Sigmoid colon (tissue), 7 donors: ENCODE measurements at places on chromosomes 2 and 18. TPM values are rescaled to one million over a fixed set of nuclear protein-coding genes. Genes with fewer than 3 reads are reported as not detected.
A peak's percentile ranks its signal among the peaks of the same experiment; 100 is the strongest.

Gene LINC00305
- total RNA-seq: not detected

Gene SPC25
- total RNA-seq: not detected

Gene VWC2L
- not detected for total RNA-seq

DNA sequence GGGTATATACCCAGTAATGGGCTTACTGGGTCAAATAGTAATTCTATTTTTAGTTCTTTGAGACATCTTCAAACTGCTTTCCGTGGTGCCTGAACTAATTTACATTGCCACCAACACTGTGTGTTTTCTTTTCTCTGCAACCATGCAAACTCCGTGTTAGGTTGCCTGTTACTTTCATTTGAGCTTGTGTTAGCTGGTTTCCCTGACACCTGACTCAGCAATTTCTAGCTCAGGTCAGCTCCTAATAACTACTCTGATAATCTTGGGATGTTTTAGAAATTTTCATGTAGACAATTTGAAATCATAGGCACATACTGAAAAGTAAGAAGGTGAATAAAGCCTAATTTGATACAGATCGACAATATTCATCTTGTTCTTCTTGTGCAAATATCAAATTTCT lies 132.3 kb downstream of the ADCYAP1 start:
- H3K27me3 ChIP-seq: no peaks in the 10 kb centered on the region
- DNase-seq: no peak
- no peak overlapping the region for H3K27ac ChIP-seq
- H3K4me3 ChIP-seq: no peak overlapping the region
- no peaks in the 10 kb centered on the region for H3K36me3 ChIP-seq

DNA sequence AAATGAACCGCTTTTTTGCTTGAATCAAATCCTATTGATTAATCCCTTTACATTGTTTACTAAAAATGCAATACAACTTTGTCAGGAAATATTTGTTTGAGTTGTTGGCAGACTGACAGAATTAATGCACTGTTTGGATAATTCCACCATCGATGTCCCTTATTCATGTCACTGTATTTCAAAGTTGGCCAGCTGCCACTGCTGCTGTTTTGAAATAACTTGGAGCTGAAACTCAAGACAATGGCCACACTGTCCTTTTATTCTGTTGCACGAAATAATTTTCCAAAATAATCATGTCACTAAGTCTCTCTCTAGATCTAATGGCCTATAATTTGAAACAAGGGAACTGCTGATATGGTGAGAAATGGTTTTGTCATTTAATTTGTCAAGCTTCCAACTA lies 55.2 kb upstream of the PAX3 start:
- H3K36me3 ChIP-seq: no peaks in the 10 kb centered on the region
- H3K27me3 ChIP-seq: no peaks in the 10 kb centered on the region
- no peaks in the 10 kb centered on the region for H3K4me1 ChIP-seq
- no peak overlapping the region for H3K4me3 ChIP-seq
- no peak for DNase-seq

GRCh38 chr2:69917852-69918251 lies 2.9 kb downstream of the MXD1 start:
- H3K27me3 ChIP-seq: no peaks in the 10 kb centered on the region
- no peak for DNase-seq
- H3K27ac ChIP-seq: peak overlapping the region; percentile 38
- peaks cover 5% of the 10 kb centered on the region for H3K36me3 ChIP-seq
- H3K4me1 ChIP-seq: peaks cover 29% of the 10 kb centered on the region

DNA sequence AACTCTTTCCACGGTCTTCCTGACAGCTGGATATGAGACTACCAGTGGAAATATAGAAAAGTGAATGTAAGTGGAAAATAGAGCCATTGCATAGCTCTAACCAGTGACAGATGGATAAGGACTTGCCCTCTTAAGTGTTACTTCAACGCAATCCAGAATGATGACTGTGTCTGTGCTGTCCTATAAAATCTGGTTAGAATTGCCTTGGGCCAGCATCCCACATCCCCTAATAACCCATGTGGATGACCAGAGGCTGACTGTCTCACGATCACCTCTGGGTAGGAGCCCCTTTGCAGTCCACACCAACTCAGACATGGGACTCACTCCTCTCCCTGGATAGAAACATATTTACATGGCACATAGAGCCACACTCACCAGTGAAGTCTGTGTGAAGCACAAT lies 186.6 kb downstream of the C1D start:
- H3K4me1 ChIP-seq: no peaks in the 10 kb centered on the region
- DNase-seq: no peak
- H3K27me3 ChIP-seq: no peaks in the 10 kb centered on the region
- no peak overlapping the region for H3K27ac ChIP-seq

- no peak for DNase-seq
- H3K27ac ChIP-seq: no peak overlapping the region
- H3K4me1 ChIP-seq: no peaks in the 10 kb centered on the region
- no peaks in the 10 kb centered on the region for H3K27me3 ChIP-seq
- no peaks in the 10 kb centered on the region for H3K36me3 ChIP-seq
Observed at GRCh38 chr2:18999198-18999597, 359.2 kb downstream of the OSR1 start.

DNA sequence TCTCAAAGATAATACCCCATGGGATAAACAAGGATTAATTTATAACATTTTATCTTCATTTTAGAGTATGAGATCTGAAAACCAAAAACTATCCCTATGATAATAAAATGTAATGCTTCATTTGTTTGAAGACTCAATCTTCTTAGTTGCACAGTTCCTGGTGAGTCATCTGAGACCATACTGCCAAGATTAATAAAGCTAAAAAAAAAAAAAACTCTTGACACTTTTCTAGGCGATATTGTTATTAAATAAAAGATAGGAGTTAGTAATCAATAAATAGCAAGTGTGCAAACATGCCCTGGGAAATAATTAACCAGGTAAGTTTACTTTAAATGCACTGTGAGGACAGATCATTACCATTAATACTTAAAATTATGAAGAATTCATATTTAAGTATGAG lies 83.9 kb downstream of the RPE start:
- no peak overlapping the region for H3K4me3 ChIP-seq
- no peaks in the 10 kb centered on the region for H3K4me1 ChIP-seq
- no peaks in the 10 kb centered on the region for H3K27me3 ChIP-seq
- no peak for DNase-seq
- no peaks in the 10 kb centered on the region for H3K36me3 ChIP-seq
- no peak overlapping the region for H3K27ac ChIP-seq

DNA sequence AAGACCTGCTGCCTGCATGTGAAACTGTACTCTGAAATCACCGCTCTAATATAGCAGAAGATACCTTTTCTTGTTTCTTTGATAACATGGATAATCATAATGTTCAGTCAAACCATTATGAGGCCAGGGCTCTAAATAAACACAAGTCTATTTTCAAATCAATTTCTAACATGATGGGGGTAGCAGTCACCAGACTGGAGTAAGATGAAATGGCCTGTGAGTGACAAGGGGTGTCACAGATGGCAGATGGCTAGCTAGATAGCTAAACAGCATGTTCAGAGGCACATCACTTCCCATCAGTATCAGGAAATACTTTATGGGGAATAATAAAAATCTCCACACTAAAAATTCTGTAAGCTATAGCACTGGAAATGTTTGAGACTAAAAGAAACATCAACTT lies 14.0 kb downstream of the MBD2 start:
- H3K36me3 ChIP-seq: no peaks in the 10 kb centered on the region
- H3K4me1 ChIP-seq: peaks cover 20% of the 10 kb centered on the region
- H3K4me3 ChIP-seq: no peak overlapping the region
- no peaks in the 10 kb centered on the region for H3K27me3 ChIP-seq
- H3K27ac ChIP-seq: no peak overlapping the region

- H3K27ac ChIP-seq: no peak overlapping the region
- H3K27me3 ChIP-seq: no peaks in the 10 kb centered on the region
- H3K4me1 ChIP-seq: no peaks in the 10 kb centered on the region
- no peaks in the 10 kb centered on the region for H3K36me3 ChIP-seq
- no peak overlapping the region for H3K4me3 ChIP-seq
Observed at GRCh38 chr2:223602972-223603371, 811 bp upstream of the SCG2 start.

GRCh38 chr2:41123341-41123740 lies 671.5 kb upstream of the SLC8A1 start:
- no peak overlapping the region for H3K4me3 ChIP-seq
- DNase-seq: no peak
- no peaks in the 10 kb centered on the region for H3K36me3 ChIP-seq
- H3K27ac ChIP-seq: no peak overlapping the region
- no peaks in the 10 kb centered on the region for H3K4me1 ChIP-seq

GRCh38 chr2:120552800-120553481 lies 182.7 kb upstream of the GLI2 start:
- H3K27ac ChIP-seq: no peak overlapping the region
- H3K4me1 ChIP-seq: peaks cover 24% of the 10 kb centered on the region
- DNase-seq: peak; percentile 85
- H3K27me3 ChIP-seq: no peaks in the 10 kb centered on the region

- no peaks in the 10 kb centered on the region for H3K36me3 ChIP-seq
- H3K4me3 ChIP-seq: no peak overlapping the region
- no peak for DNase-seq
- no peaks in the 10 kb centered on the region for H3K27me3 ChIP-seq
Observed at GRCh38 chr2:181573140-181573736, 83.7 kb downstream of the CERKL start.

DNA sequence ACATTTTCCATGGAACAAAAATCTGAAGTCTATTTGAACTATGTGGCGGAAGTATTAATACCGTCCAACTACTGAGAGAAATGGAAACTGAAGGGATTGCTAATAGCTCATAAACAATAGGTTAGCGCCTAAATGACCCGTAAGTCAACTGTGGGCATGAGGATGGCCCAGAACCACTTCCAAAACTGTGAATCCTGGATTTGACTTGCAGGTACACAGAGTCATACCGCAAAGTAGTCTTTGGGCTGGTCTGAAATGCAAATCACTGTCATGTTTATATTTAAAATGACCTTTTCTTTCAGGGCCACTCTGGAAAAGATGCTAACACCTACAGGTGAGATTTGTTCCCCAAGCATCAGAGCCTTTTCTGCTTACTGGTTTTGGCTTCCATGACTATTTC lies 50.6 kb downstream of the STAT4 start:
- no peak overlapping the region for H3K27ac ChIP-seq
- H3K36me3 ChIP-seq: no peaks in the 10 kb centered on the region
- H3K27me3 ChIP-seq: no peaks in the 10 kb centered on the region
- no peak for DNase-seq
- no peaks in the 10 kb centered on the region for H3K4me1 ChIP-seq
- H3K4me3 ChIP-seq: no peak overlapping the region

GRCh38 chr2:38539086-38539485 lies 63.6 kb downstream of the HNRNPLL start:
- no peaks in the 10 kb centered on the region for H3K36me3 ChIP-seq
- peaks cover 24% of the 10 kb centered on the region for H3K4me1 ChIP-seq
- H3K4me3 ChIP-seq: no peak overlapping the region

DNA sequence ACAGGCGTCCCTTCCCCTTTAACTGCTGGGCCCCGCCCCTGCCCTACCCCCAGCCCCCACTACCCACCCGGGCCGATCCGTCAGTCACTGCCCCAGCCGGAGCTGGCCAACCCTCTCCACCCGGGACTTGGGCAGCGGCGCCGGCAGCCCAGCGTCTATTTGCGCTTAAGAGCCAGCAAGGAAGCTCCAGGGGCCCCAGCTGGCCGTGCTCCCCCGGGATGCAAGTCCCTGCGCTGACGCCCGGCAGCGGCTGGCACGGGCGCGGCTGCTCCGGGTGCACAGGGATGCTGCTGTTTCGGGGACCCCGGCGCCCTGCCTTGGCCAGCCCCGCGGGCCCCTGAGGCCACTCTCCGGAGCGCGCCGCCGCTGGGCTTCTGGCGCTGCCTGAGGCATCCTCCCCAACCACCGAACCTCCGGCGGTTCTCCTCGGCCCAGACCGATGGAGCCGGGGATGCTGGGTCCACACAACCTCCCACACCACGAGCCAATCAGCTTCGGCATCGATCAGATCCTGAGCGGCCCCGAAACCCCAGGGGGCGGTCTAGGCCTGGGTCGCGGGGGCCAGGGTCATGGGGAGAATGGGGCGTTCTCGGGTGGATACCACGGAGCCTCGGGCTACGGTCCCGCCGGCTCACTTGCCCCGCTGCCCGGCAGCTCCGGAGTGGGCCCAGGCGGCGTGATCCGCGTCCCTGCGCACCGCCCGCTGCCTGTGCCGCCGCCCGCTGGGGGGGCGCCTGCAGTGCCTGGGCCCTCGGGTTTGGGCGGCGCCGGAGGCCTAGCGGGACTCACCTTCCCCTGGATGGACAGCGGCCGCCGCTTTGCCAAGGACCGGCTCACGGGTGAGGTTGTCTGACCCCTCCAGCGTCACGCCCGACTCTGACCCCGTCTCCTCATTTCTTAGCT lies at the start of gene TLX2:
Gene TLX2, plus strand, starts transcription at position 83 of the 903 bp plus-strand sequence. Its CDS starts 357 bp downstream, at position 440.
- H3K4me3 ChIP-seq: no peak within 1 kb of the TSS
- H3K27me3 ChIP-seq: peaks cover 97% of the 10 kb centered on the region
- H3K36me3 ChIP-seq: no peaks in the 10 kb centered on the region
- peaks cover 28% of the 10 kb centered on the region for H3K4me1 ChIP-seq

DNA sequence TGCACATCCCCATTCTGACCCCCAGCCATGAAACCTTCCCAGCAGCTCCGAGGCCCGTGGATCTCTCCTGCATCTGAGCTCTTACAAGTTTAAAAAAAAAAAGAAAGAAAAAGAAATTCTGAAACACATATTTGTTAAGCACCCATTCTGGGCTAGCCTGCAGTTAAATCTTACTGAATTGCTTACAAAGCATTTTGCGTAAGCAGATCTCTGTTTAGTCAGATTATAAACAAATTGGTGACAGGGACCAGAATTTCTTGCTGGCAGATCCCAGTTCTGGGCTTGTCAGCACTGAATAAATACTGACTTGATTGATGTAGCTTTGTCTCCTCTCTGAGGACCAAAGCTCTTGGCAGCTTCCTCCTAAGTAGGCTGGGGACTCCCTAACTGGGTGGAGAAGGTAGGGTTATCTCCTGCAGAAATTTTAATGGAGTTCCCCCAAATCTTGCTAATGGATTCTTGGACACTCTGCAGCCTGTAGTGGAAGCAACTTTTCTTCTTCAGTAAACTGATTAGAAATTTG lies 160.9 kb downstream of the MIB1 start:
- H3K36me3 ChIP-seq: no peaks in the 10 kb centered on the region
- peaks cover 25% of the 10 kb centered on the region for H3K4me1 ChIP-seq
- no peaks in the 10 kb centered on the region for H3K27me3 ChIP-seq
- no peak for DNase-seq
- H3K4me3 ChIP-seq: no peak overlapping the region

DNA sequence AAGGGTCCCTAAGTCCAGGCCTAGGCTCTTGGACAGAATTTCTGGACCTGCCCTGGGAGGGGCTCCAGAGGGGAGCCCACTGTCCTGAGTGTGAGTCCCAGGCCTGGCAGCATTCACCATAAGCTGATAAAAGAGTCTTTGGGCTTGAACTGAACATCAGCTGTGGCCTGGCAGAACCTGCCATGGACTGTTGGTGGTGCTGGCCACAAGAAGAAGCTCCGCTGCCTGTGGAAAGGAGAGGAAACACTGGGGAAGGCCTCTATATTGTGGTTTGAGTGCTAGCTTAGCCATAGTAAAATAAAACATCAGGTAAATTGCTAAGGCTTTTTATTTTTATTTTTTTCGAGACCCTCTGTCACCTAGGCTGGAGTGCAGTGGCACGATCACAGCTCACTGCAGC lies 20.9 kb upstream of the BAZ2B start:
- no peaks in the 10 kb centered on the region for H3K27me3 ChIP-seq
- no peaks in the 10 kb centered on the region for H3K36me3 ChIP-seq
- no peak overlapping the region for H3K4me3 ChIP-seq
- H3K27ac ChIP-seq: no peak overlapping the region
- H3K4me1 ChIP-seq: no peaks in the 10 kb centered on the region
